ENCODE measurements at places on chromosomes 1 and 21.

DNA sequence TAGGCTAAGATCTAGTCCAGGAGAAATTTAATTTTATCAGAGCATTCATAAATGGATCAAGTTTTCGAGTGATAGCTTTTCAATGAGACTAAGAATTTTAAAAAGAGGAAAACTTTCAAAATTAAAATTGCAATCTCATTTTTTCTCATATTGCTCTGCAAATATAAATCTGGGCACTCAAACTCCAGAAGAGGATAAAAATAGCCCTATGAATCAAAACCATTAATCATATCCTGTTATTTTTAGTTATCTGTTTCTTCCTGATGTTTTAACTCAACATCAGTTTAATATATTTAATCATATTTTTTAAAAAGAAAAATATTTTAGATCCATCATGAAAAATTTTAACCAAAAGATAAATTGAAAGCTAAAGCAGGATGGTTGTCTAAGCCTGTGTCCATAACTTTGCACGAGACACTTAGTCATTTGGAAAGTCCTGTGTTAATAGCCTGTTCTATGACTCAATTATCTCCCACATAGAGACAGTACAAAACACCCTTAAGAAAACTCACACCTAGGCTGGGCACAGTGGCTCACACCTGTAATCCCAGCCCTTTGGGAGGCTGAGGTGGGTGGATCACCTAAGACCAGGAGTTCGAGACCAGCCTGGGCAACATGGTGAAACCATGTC lies 17.1 kb upstream of the PRRC2C start:
- DNase-seq = no peak

DNA sequence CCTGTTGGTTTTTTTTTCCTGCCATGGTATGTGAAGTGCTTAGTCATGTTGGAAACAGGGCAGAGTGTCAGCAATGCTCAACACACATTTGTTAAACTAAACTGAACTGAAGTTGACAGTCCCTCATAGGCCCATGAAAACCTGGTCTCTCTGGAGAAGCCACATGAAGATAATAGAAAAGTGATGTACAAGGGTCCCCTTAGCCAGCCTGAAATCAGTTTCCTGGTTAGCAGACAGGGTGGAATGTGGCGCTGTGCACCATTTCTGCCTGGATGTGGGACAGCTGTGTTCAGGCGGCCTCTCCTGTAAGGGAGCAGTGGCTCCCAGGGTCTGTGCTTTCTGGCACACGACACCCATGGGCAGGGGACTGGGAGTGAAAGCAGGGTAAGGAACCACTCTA lies 9.9 kb upstream of the CHI3L1 start:
- DNase-seq = no peak

DNA sequence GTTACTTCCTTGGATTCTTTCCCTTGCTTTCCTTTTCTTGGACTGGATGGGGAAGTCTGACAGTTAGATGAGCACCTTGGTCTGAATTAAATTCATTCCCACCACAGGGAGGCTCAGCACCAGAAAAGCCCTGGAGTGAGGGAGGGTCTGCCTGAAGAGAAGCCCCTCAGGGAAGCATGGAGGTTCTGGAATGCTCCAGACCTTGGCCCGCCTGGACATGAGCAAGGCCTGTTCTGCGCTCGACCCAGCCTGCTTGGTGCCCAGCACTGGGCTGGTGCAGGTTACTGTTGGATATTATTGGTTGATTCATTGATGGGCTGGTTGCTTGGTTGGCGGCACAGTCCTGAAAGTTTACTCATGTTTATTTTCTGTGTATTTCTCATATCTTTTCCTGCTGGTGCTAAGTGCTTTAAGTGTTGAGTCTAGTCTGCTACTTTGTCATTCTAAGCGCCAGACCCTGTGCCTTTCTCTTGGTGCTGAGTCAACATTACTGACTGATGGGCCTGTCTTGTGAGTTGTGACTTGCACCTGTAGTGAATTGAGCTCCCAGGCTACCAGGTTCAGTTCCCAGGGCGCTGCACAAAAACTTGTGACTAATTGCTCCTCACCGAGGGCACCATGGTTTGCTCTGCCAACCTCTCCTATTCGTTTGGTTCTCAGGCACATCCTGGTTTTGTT lies 538.5 kb downstream of the KIF26B start:
- no peak for DNase-seq

DNA sequence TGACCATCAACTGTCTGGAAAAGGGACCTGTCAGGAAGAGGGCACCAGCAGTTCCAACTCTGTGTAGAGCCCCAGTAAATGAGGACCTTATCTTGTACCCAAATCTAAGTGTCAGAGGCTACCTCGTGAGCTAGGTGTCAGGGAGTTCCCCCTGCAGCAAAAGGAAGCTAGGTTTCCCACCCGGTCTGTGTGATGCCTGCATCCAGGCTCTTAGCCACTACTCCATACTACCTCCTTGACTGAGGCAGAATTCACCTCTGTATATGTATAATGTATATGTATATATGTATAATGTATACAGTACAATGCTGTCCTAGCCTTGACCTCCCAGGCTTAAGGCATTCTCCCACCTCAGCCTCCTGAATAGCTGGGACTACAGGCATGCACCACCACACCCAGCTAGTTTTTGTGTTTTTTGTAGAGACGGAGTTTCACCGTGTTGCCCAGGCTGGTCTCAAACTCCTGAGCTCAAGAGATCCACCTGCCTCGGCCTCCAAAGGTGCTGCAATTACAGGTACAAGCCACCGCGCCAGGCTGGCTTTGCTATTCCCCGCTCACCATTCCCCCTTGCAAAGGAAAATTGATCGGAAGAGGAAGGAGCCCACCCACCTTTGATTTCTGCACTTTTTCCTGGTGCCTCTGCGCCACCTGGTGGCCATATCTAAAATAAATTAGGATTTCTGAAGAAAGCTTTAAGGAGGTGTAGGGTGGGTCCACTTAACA lies 15.7 kb upstream of the LUZP1 start:
- DNase-seq = peak; percentile 21

- DNase-seq = peak; percentile 67
These were observed 1.2 kb upstream of the C1orf198 start for GRCh38 chr1:230869500-230869899.

Data from fibroblast of skin of left biceps (primary cell).